Fibroblast of skin of left biceps (primary cell): ENCODE measurements at places on chromosomes 5 and 9.
A peak's percentile ranks its signal among the peaks of the same experiment; 100 is the strongest.

- no peak for DNase-seq
These were observed 111.6 kb upstream of the IQGAP2 start for GRCh38 chr5:76291305-76292077.

- DNase-seq, result no peak
These were observed 597.4 kb upstream of the PTGER4 start for GRCh38 chr5:40082313-40082712.

DNA sequence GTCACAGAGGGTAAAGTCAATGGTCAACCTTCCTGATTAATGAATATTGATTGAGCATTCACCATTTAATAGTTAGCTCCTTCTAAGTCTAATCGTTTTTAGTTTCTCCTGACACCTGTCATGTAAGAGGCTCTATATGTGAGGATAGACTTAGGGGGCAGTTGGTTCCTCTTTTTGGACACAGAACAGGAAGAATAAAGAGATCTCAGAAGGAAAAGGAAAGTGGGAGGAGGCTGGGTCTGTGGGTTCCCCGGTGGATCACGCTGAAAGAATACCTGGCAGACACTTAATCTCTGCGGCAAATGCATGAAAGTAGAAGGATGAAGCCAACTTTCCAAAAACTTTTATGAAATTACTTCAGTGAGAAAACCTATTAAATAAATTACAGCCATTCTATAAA lies 98.4 kb downstream of the PDE4D start:
- DNase-seq, result no peak

GRCh38 chr5:15550502-15551112 lies 50.6 kb downstream of the FBXL7 start:
- peak; percentile 22 for DNase-seq

GRCh38 chr5:138229387-138229786 lies 16.3 kb upstream of the CDC23 start:
- DNase-seq, result no peak

- DNase-seq, result no peak
These were observed 49.6 kb downstream of the APC start for GRCh38 chr5:112787261-112787660.

GRCh38 chr5:154296525-154297159 lies 106.1 kb downstream of the GALNT10 start:
- DNase-seq, result no peak

DNA sequence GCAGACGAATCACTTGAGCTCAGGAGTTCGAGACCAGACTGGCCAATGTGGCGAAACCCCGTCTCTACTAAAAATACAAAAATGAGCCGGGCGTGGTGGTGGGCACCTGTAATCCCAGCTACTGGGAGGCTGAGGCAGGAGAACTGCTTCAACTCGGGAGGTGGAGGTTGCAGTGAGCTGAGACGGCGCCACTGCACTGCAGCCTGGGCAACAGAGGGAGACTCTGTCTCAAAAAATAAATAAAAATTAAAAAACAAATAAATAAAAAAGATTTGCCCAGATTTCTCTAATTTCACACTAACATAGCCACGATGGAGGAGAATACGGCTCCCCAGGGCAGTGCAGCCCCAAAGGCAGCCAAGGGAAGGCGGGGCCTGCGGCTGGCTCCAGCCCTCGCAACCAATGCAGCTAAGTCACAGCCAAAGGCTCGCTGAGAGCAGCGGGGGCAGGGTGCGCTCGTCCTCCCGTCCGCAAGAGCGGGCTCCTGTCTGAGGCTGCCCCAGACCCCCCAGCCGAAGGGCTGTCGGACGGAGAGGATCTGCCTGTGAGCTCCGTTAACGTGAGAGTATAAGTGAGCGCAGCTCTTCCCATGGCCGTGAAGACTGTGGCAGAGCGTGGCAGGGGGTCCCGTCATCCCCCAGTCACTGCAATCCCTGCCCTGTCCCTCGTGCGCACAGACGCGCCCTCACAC lies 43.5 kb downstream of the SLC12A7 start:
- no peak for DNase-seq

DNA sequence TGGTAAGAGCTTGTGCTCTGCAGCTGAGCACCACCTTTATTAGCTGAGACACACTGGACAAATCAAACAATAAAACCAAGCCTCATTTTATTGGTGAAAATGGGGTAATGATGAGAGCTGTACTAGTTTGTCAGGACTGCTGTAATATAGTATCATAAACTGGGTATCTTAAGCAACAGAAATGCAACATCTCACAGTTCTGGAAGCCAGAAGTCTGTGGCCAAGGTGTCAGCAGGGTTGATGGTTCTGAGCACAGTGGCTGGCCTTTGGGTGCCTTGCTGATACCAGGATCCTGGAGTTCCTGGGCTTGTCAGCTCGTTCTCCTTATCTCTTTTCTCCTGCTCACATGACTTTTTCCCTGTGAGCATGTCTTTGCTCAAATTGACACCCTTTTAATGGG lies 513.1 kb downstream of the IRX1 start:
- DNase-seq, result no peak

- DNase-seq, result no peak
These were observed 279.1 kb downstream of the HSPA4 start for GRCh38 chr5:133330956-133331355.

DNA sequence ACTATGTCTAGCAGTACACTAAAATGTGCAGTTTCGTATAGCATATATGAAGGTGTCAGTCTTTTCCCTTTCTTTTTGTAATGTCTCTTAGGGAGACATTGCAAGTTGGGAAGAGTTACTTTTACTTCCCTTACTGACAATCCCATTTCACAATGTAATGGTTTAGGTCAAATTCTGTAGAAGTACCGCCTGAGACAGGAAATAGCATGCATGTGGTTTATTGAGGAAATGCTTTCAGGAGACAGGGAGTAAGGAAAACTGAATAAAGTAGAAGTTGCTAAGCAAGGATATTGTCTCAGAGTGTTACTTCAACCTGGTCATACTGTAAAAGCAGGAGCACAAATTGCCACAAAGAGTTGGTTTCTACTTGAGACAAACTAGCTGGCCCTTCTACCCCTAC lies 32.1 kb upstream of the MSANTD3 start:
- DNase-seq, result no peak

- no peak for DNase-seq
These were observed 52.1 kb downstream of the GRIA1 start for GRCh38 chr5:153542536-153542935.

DNA sequence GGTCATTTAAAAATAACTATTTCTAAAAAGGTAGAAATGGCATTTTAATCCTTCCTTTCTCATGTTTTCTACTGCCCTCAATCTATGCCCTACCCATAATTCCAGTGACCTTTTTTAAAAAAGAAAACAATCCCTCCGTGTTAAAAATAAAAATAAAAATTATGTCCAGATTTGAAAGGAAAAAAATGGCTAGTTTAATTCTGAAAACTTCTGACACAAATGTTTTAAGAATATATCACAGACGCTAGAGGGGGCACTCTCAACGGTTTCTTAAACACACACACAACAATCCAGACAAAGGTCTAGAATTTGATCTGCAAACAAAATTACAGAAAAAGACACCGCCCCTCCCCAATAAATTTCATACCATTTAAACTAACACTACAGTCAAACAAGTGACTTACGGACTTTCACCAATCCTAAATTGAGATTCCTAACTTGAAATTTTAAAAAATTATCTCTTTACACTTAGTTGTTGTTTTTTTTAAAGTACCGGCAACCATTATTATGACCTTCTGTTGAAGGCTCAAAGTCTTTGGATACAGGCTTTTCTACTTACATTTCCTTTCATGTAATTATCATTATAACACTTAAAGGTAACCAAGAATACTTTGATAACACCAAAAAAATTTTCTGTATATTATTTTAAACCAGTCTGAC lies 38.2 kb downstream of the CLINT1 start:
- peak; percentile 5 for DNase-seq

DNA sequence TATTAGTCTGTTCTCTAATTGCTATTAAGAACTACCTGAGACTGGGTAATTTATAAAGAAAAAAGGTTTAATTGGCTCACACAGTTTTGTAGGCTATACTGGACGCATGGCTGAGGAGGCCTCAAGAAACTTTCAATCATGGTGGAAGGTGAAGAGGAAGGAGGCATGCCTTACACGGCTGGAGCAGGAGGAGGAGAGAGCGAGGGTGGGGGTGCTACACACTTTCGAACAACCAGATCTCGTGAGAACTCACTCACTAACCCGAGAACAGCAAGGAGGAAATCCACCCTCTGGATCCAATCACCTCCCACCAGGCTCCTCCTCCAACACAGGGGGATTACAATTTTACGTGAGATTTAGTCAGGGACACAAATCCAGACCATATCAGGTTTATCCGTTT lies 90.0 kb downstream of the RMI1 start:
- DNase-seq, result no peak

DNA sequence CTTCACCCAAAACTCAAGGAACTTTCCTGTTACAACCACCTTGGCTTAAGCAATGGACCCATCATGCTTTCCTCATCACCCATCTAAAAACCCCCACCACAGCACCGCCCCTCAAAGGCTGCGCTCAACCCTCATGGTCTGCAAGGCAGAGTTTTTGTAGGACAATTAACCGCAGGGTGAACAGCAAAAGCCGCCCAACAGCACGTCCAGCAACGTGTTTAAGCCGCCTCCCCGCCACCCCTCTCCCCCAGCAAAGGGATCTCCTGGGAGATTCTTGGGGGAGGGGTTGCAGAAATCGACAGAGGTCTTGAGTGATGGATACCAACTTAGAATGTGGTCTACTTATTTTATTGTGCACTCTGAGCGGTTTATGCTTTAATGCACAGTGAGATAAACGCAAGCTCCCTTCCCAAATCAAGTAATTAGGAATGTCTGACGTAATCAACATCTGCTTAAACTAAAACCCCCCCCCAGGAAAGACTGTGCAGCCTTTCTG lies 1.9 kb downstream of the ROR2 start:
- no peak for DNase-seq

GRCh38 chr9:127953768-127954505 lies 16.3 kb upstream of the DPM2 start:
- no peak for DNase-seq

- no peak for DNase-seq
These were observed 9.6 kb downstream of the KIAA1958 start for GRCh38 chr9:112496074-112496722.

GRCh38 chr5:142795251-142795650 lies 25.1 kb downstream of the ARHGAP26 start:
- no peak for DNase-seq

GRCh38 chr5:176365351-176366231 lies at the start of gene ARL10:
ARL10 (plus strand) TSS chr5:176365487; CDS start chr5:176365564, 77 bp downstream.
- peak; percentile 36 for DNase-seq

- no peak for DNase-seq
These were observed 21.2 kb upstream of the MARCHF6 start for GRCh38 chr5:10332301-10332700.

- DNase-seq, result no peak
These were observed 910 bp upstream of the GARNL3 start for GRCh38 chr9:127263664-127264063.

- DNase-seq, result no peak
These were observed 45.1 kb downstream of the ERMP1 start for GRCh38 chr9:5787759-5788302.

DNA sequence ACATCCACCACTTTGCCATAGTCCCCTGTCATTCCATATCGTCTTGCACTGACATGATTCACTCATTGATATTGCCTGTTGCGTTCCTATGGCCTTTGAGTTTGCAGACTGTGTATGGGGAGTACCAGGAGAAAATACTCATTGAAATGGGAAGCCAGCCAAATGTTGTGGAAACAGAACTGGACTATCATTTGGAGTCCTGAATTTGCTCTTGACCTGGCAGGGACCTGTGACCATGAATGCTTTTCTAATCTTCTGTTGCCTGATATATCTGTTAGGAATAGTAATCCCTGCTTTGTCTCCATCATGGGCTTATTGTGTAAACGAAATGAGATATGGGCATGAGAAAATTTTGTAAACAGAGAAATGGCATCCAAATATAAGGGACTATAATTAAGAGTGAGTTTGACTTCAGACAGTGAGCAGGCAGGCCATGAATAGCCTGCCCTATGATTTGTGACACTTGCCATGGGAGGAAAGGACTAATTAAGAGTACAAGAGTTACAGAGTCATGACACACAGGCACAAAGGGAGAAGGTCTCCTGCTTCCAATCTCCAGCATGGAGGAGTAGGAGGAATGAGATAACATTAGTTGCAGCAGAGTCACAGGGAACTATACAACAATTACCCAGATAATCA lies 572.9 kb upstream of the SGCD start:
- DNase-seq, result no peak

DNA sequence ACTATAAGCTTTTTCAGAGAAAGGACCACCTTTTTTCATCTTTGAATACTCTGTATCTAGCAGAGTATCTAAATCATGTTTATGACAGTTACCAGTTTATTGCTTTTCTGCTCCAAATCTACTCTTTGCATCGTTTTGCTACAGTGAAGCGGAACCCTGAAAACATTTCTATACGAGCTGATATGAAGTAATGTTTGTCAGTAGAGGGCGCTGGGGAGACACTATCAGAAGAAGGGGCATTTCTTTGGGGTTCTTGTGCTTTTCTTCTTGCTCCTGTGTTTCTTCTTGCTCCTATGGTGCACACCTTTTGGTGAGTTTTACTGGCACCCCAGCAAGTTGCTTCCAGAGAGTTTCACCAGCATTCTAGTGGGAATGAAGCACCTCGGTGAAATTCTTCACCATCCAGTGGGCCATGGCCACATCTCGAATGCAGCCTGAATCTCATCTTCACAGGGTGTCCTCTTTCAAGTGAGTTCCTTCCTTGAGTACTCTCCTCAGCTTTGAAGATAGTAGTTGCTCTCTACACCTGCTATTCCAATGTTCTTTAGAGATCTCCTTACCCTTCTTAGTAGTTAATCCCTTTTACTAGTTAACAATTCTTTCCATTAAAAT lies 98.4 kb downstream of the FGF1 start:
- no peak for DNase-seq

- no peak for DNase-seq
These were observed 1974.1 kb upstream of the NUDT12 start for GRCh38 chr5:105536675-105537074.

GRCh38 chr5:165130656-165131055 lies 1625.2 kb downstream of the MAT2B start:
- peak; percentile 3 for DNase-seq

DNA sequence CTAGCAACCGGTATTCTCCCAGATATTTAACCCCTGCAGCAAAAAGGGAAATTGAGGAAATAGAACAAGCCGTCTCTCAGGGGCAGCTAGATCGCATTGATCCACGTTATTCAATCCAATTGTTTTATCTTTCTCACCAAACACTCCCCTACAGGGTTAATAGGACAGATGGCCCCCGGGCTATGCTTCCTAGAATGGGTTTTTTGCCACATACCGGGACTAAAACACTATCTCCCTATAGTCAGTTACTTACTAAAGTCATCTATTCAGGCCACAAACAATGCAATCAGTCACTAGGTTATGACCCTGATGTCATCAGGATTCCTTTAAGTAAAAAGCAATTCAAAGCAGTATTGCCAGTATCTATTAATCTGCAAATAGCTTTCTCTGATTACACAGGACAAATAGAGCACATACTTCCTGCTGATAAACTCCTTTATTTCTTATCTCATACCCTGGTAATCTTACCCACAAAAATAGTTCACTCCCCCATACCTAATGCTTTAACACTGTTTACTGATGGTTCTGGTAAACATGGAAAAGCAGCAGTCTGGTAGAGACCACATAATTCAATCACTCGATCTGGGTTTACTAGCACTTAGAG lies 159.0 kb downstream of the CPLANE1 start:
- no peak for DNase-seq

- no peak for DNase-seq
These were observed 133.9 kb downstream of the C9orf50 start for GRCh38 chr9:129486756-129487657.
